Posterior vena cava (tissue), 2 donors: ENCODE measurements at places on chromosomes 4 and X. TPM values are rescaled to one million over a fixed set of nuclear protein-coding genes. Genes with fewer than 3 reads are reported as not detected.

The L1CAM gene
- 4.4 TPM for total RNA-seq

The DIAPH2 gene
- total RNA-seq: 53.1 TPM

The BANK1 gene
- 12.4 TPM for total RNA-seq

The PGAM4 gene
- total RNA-seq: not detected

The TCP11X2 gene
- not detected for total RNA-seq

The IL3RA gene
- total RNA-seq: 5.4 TPM

The SLC2A9 gene
- total RNA-seq: 8.4 TPM

The GLRB gene
- 3.9 TPM for total RNA-seq

The HSFX2 gene
- total RNA-seq: 0.48 TPM

The SOX3 gene
- not detected for total RNA-seq

The HS3ST1 gene
- total RNA-seq: 5.4 TPM

The MAGEB10 gene
- not detected for total RNA-seq

The GPC3 gene
- total RNA-seq: 11.3 TPM

The MAGEB2 gene
- not detected for total RNA-seq

The PYURF gene
- total RNA-seq: 61.6 TPM

The COL25A1 gene
- 1.0 TPM for total RNA-seq

The TMEM156 gene
- total RNA-seq: 0.29 TPM
